ENCODE measurements at places on chromosomes 16 and 17.

DNA sequence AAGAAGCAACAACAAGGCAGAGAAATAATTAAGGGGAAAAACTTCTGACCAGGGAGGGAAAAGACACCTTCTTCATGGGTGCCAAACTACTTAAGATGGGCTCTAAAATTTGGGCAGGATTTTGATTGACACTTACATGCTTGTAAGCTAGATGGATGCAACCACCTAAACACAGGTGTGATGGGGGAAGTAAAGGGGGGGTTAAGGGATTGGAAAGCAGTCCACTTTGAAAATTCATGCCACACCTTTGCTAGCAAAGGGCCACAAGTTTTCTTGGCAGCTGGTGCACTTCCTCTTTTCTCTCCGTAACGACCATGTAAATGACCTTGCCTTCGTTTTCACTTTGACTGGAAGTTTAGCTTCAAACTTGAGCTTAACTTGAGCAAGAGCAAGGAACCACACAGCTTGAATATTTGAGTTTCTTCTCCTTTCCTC is 14.3 kb upstream of the PRKAR1A start:
- peak; percentile 75 for DNase-seq

DNA sequence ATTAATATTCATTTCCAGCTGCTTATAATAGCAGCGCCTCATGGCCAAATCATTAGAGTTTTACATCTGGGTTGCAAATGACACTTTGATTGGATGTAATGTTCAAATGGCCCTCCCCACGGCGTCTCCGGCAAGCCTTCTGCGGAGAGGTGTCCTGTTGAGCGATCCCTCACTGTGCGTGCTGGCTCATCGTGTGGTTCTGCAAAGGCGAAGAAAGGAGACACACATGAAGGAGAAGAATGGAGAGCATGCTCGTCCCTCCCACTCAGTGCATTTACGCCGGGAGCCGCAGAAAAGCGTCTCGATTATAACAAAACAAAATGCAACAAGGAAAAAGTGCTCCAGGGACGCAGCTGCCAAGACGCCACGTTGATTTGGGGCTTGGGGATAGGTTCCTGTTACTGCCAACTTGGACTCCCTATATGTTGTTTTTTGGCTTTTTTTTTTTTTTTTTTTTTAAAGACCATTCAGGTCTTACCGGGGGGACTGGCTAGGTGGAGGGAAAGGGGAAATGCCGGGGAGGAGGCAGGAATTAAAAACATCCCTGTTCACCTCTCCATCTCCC is 117.6 kb downstream of the C16orf78 start:
- DNase-seq: no peak

DNA sequence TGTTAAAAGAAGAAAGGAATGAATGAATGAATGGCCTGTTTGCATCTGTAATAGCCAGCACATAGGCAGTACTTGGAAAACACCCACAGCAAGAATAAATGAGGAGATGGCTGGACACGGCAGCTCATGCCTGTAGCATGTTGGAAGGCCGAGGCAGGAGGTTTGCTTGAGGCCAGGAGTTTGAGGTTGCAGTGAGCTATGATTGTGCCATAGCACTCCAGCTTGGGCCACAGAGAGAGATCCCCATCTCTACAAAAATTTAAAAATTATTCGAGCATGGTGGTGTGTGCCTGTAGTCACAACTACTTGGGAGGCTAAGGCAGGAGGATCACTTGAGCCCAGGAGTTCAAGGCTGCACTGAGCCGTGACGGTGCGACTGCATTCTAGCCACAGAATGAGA is 12.5 kb downstream of the IL4R start:
- DNase-seq: no peak

DNA sequence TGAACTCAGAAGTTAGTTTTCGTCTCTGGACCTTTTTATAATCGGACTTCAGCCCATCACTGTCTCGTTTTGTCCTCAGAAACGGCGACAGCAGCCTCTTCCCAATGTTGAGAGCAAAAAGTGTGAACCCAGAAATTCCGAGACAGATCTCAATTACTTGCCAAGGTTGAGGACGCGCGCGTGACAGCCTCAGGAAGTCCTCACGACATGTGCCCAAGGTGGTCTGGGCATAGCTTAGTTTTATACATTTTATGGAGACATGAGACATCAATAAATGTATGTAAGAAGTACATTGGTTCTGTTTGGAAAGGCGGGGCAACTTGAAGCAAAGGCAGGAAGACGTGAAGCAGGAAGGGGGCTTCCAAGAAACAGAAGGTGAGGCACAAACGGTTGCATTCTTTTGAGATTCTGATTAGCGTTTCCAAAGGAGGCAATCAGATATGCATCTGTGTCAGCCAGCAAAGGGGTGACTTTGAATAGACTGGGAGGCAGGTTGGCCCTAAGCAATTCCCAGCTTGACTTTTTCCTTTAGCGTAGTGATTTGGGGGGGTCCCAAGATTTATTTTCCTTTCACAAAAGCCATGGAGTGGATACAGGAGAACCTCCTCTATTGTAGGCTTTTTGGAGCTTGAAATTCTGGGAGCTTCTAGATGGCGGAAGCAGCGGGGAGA is 583 bp upstream of the ZNF747 start:
- DNase-seq: no peak

DNA sequence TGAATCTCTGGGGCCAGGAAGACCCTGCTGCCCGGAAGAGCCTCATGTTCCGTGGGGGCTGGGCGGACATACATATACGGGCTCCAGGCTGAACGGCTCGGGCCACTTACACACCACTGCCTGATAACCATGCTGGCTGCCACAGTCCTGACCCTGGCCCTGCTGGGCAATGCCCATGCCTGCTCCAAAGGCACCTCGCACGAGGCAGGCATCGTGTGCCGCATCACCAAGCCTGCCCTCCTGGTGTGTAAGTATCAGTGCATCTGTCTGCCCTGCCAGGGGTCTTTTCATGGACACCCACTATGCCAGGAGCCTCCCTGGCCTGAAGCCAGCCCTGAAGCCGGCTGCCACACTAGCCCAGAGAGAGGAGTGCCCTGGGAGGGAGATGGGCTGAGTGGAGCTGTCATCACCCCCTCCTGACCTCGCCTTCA is at the start of gene CETP:
CETP (plus strand) TSS at position 100 of the 431 bp plus-strand sequence; CDS start at position 130, 30 bp downstream.
- no peak for DNase-seq

DNA sequence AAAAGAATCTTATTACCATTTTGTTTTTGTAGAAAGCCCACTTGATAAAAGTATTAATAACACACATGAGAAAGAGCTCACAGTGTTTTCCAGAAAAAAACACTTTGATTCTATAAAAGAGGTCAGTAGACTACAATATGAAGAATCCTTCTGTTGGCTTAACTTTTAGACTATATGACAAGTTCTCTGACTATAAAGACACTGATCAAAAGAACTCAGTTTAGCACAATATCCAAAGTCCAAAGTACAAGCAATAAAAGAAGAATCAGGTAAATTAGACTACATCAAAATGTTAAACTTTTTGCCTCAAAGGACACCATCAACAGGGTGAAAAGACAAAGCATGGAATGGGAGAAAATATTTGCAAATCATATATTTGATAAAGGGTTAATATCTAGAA is 11.2 kb upstream of the SMG1 start:
- DNase-seq: no peak

DNA sequence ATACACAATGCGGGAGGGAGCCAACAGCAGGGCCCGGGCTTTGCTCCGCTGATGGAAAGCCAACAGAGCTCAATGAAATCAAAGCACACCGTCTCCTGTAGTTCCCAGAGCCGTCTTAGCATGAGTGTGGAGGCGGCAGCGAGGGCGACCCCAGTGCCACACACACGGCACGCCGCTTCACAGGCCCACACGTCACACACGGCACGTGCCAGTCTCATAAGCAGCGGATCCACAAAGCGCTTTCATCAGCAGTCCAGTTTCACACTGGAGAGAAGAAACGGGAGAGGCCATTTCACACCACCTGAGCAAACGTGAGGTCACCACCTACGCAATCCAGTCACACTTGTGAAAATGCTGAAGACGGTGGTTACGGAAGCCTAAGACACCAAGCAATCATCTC is 34.8 kb downstream of the CYB5D2 start:
- no peak for DNase-seq

GRCh38 chr16:3304370-3304769 is 860 bp downstream of the TIGD7 start:
- DNase-seq: no peak

- DNase-seq: no peak
These were observed 16.2 kb downstream of the OTOP3 start for GRCh38 chr17:74951680-74952421.

- no peak for DNase-seq
These were observed 178.9 kb downstream of the C16orf95 start for GRCh38 chr16:87138316-87138715.

DNA sequence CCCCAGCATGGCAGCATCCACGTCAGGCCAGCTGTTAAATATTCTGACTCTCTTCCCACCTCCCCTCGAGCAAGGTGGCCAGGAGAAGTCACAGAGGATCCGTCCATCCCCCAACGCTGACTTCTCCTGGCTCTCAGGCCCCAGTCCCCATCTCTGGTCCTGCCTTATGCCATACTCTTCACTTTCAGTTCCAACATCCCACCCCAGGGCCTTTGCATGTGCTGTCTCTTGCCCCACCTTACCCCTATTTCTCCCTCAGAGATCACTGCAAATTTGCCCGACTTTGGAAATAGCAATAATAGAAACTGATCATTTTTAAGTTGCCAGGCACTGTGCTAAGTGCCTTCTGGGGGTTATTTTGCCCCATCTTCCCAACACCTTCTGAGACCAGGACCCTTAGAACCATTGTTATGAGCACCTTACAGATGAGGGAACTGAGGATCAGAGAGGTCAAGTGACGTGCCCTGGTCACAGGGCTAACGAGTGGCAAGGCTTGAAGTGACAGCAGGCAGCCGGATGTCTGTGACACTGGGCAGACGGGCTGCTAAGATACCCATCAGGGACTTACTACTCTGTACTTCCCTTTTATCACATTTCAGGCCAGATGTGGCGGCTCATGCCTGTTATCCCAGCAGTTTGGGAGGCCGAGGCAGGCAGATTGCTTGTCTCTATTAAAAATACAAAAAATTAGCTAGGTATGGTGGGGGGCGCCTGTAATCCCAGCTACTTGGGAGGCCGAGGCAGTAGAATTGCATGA is 17.7 kb downstream of the HID1 start:
- DNase-seq: no peak

- no peak for DNase-seq
These were observed 1.5 kb downstream of the GRIN2A start for GRCh38 chr16:10180771-10181163.

- DNase-seq: no peak
These were observed 6.7 kb downstream of the GALK1 start for GRCh38 chr17:75758131-75758905.

DNA sequence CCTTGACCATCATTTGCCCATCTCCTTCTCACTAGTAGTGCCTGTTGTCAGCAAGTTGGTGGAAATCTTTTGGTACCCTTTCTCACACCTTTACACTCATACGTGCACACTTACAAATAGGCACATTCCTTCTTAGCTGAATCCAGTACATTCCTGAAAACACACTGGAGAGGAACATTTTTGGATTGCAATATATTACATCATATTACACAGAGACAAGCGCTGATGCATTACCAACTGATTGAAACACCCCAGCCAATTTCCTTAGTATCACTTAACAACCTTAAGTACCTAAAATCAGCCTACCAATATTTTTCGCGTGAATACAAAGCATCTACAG is 64.1 kb downstream of the PLCG2 start:
- no peak for DNase-seq

DNA sequence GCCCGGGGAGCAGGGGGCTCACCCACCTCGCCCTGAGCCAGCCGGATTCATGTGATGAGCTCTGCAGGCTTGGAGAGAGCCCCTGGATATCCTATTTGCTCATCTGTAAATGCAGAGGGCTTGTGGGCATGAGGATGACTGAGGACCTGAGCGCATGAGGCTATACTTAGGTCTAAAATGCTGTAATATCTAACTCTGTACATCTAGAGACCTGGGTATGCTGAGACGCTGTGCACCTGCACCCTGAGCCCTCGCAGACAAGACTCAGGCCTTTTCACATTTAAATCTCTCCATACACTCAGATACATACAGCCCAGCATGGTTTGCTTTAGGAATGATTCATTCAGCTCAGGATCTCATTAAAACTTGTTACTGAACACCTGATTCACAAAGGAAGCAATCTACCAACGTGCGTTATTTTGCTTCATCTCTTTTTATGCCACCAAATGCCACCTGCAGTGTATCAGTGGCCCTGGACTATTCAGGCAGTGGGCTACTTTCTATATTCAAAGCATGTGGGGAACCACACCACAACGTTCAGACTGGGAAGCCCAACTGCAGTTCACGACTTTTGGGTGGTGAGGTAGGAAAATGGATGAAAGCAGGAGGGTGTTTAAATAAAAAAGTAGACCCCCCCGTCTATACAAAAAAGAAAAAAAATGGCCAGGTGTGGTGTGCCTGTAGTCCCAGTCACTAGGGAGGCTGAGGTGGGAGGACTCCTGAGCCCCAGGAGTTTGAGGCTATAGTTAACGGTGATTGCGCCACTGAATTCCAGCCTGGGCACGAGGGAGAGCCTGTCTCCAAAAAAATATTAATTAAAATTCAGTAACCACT is 12.0 kb downstream of the USP7 start:
- no peak for DNase-seq

DNA sequence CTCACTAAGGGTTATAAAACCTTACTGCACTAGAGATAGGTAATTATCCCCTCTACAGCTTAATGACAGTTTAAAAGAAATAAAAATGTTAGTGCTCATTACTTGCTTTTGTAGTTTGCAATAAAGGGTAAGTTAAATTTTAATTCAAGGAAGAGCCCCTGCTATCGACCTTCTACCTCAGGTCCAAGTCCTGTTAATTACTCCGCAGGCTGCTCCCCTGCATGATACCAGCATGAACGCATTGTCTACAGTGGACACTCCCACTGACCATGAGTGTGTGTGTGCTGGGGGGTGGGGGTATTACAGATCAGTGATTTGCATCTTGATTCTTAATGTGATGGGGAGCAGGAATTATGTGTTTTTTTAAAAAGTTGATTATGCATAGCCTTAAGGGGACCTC is 103.1 kb downstream of the AATF start:
- DNase-seq: no peak

DNA sequence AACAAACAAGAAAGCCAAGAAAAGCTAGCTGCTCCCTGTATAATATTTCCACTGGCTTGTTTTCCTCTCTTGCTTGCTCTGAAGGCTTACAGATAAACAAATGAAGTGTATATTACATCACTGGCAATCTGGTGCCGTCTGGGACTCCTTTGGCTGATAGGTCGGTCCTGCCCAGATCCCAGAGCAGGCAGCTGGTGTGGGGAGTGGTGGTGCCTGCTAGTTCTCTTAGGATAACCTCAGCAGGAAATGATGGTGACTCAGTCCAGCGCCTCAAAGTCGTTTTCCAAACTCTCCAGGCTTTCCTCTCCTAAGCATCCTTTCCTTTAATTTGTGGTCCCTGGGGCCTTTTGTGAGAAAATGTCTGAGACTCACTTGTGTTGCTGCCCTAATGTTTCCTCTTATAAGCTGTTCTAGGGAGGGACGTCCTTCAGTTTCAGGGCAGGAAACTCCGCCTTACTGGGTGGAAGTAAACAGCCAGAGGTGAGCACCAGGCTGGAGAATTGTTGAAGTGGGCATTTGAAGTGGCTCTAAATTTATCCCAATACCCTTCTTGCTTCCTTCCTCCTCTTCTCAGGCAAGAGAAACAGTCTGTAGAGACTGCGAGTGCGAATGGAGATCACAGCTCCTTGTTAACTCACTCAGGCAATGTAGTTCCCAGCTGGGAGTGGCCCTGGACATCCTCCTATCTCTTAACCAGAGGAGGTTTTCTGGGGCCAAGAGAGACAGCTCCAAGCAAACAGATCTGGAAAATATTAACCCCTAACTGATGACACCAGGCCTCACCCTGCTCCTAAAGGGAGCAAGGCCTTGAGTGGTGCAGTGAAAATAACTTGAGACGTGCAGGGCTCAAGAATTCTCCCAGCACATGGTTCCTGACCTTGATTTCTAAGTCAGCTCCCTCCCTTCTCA is 34.9 kb downstream of the CD300LF start:
- DNase-seq: no peak
